ENCODE measurements at places on chromosomes 5 and 9. TPM values are rescaled to one million over a fixed set of nuclear protein-coding genes. Genes with fewer than 3 reads are reported as not detected.

The SIGMAR1 gene
- 93.2 TPM for total RNA-seq

The OR13C2 gene
- total RNA-seq, result not detected

The CNTNAP3 gene
- 0.39 TPM for total RNA-seq

The TRAF2 gene
- 10.1 TPM for total RNA-seq

The IGIP gene
- 5.2 TPM for total RNA-seq

Measured in RPMI7951 (cell line).